ENCODE measurements at places on chromosomes 6 and 20.

- DNase-seq, result no peak
- H3K4me3 ChIP-seq, result no peak within 1 kb of the TSS
- H3K36me3 ChIP-seq, result no peaks in the 10 kb centered on the region
- no peak within 1 kb of the TSS for H3K27ac ChIP-seq
- peaks cover 5% of the 10 kb centered on the region for H3K4me1 ChIP-seq
Measured at GRCh38 chr6:31572041-31572911, at the start of gene LTA. Gene LTA (plus strand): TSS chr6:31572289. CDS start chr6:31572743, 454 bp downstream.

DNA sequence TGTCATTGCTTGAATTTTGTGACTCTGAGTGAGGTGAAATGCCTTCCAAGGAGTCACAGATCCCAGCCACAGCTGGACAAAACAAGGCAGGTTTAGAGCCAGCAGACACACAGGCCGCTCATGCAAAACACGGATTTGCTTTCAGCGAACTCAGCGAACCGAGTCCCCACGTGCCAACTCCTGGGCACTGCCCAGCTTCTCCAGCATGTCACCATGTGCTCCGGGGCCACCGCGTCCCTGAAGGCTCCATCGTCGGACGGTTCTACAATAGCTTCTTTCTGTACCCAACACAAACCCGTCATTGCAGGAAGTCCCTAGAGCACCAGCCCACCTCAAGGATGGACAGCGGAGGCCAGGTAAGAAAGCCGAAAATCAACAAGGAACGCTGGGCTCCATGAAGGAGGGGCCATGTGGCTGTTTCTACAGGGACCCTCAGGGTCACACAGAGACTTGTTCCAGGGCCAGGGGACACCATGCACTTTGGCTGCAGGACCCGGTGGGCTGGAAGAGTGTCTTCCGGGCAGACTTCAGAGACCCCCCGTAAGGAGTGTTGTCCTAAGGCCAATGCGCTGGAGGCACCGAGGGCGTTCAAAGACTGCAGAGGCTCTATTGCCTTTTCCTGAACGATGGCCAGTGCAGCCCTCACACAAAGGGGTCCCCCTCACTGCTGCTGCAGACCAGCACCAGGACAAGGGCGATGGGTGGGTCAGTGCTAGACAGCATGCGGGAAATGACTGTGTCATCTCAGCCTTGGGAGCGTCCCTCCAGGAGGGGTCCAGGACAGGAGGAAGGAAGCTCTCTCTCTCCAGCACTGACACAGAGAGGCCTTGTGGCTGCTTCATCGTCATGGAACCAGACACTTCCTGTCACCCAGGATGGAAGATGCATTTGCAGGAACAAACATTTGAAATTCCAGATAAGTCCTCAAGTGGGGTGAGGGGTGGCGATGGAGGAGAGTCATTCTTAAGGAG, 19.8 kb downstream of the DACT2 start:
- peaks cover 8% of the 10 kb centered on the region for H3K27me3 ChIP-seq
- no peak overlapping the region for H3K27ac ChIP-seq
- peaks cover 27% of the 10 kb centered on the region for H3K4me1 ChIP-seq
- H3K36me3 ChIP-seq, result no peaks in the 10 kb centered on the region
- H3K4me3 ChIP-seq, result no peak overlapping the region
- no peak for DNase-seq

DNA sequence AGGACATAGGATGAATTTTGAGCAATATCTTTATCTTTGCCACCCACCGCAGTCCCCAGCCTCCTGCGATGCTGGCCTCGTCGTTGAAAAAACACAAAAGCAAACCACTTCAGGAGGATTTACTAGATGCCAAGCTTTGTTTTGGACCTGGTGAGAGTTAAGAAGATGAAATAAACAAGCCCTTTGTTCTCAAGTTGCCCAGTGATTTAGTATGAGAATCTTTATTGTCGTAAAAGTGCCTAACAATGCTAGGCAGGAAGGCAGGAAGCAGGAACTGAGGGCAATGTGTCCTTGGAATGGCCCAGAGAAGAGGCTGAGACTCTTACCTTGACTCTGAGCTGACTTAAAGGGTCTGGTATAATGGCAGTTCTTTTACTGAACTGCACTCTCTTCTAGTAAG, 116.0 kb downstream of the TRMT11 start:
- H3K4me3 ChIP-seq, result no peak overlapping the region
- peaks cover 11% of the 10 kb centered on the region for H3K4me1 ChIP-seq
- DNase-seq, result no peak

GRCh38 chr6:142071981-142072380, 60.7 kb upstream of the GJE1 start:
- peaks cover 9% of the 10 kb centered on the region for H3K4me1 ChIP-seq
- DNase-seq, result no peak
- H3K36me3 ChIP-seq, result no peaks in the 10 kb centered on the region
- H3K27ac ChIP-seq, result no peak overlapping the region
- no peak overlapping the region for H3K4me3 ChIP-seq
- no peaks in the 10 kb centered on the region for H3K27me3 ChIP-seq

- no peak for DNase-seq
- no peaks in the 10 kb centered on the region for H3K36me3 ChIP-seq
- peak overlapping the region; percentile 40 for H3K27ac ChIP-seq
- H3K27me3 ChIP-seq, result peaks cover 4% of the 10 kb centered on the region
- H3K4me3 ChIP-seq, result no peak overlapping the region
Measured at GRCh38 chr20:5662769-5663168, 87.4 kb upstream of the SHLD1 start.

- no peaks in the 10 kb centered on the region for H3K27me3 ChIP-seq
- H3K36me3 ChIP-seq, result no peaks in the 10 kb centered on the region
- H3K4me1 ChIP-seq, result no peaks in the 10 kb centered on the region
- H3K4me3 ChIP-seq, result no peak overlapping the region
- no peak overlapping the region for H3K27ac ChIP-seq
Measured at GRCh38 chr6:100212131-100212530, 218.1 kb upstream of the MCHR2 start.

DNA sequence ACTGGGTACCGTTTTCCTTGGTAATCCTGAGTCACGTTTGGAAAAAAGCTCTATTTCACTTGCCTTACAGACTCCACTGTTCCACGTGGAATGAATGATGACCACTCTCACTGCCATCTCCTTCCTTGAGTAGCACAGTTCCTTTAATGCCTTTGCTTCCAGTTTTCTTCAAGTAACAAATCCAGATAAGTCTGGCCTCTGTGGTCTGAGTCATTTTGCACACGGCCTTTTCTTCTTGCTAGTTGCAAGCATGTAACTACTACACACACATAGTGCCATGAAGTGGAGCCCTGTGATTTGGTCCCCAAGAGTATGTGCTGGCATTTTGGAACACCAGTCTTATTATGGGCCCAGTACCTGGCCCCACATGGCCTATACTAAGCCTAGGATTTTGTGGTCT, 182.8 kb downstream of the SASH1 start:
- H3K4me3 ChIP-seq, result no peak overlapping the region
- no peak for DNase-seq
- no peak overlapping the region for H3K27ac ChIP-seq

- no peaks in the 10 kb centered on the region for H3K36me3 ChIP-seq
- no peak overlapping the region for H3K4me3 ChIP-seq
- no peak overlapping the region for H3K27ac ChIP-seq
- DNase-seq, result no peak
Measured at GRCh38 chr6:3757241-3757641, 5.7 kb upstream of the PXDC1 start.

DNA sequence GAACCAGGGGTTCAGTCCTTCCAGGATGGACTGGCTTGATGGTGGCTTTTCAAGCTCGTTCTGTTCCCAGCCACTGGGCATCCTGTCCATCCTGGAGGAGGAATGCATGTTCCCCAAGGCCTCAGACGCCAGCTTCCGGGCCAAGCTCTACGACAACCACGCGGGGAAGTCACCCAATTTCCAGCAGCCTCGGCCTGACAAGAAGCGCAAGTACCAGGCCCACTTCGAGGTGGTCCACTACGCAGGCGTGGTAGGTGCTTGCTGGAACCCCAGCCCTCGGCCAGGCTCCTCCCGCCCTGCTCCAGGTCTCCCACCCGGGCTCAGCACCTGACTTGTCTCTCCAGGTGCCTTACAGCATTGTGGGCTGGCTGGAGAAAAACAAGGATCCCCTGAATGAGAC, 34.0 kb downstream of the MYH7B start:
- H3K27ac ChIP-seq, result peak overlapping the region; percentile 21
- H3K4me1 ChIP-seq, result no peaks in the 10 kb centered on the region
- no peak overlapping the region for H3K4me3 ChIP-seq
- peaks cover 9% of the 10 kb centered on the region for H3K27me3 ChIP-seq
- H3K36me3 ChIP-seq, result peaks cover 3% of the 10 kb centered on the region

GRCh38 chr20:15544742-15545141, 1028.5 kb downstream of the KIF16B start:
- H3K4me1 ChIP-seq, result peaks cover 24% of the 10 kb centered on the region
- H3K27me3 ChIP-seq, result no peaks in the 10 kb centered on the region
- no peak for DNase-seq
- H3K4me3 ChIP-seq, result no peak overlapping the region
- H3K36me3 ChIP-seq, result no peaks in the 10 kb centered on the region

- DNase-seq, result no peak
- no peak overlapping the region for H3K4me3 ChIP-seq
- no peaks in the 10 kb centered on the region for H3K27me3 ChIP-seq
- peaks cover 20% of the 10 kb centered on the region for H3K36me3 ChIP-seq
Measured at GRCh38 chr6:12103158-12103557, 91.0 kb downstream of the HIVEP1 start.

- peak within 1 kb of the TSS; percentile 91 for H3K27ac ChIP-seq
- peak; percentile 51 for DNase-seq
- peaks cover 50% of the 10 kb centered on the region for H3K4me1 ChIP-seq
- H3K27me3 ChIP-seq, result peaks cover 4% of the 10 kb centered on the region
- peak within 1 kb of the TSS; percentile 75 for H3K4me3 ChIP-seq
Measured at GRCh38 chr6:35213824-35214756, at the start of gene SCUBE3. Gene SCUBE3 (plus strand): TSS chr6:35213956. CDS start chr6:35214419, 463 bp downstream.

DNA sequence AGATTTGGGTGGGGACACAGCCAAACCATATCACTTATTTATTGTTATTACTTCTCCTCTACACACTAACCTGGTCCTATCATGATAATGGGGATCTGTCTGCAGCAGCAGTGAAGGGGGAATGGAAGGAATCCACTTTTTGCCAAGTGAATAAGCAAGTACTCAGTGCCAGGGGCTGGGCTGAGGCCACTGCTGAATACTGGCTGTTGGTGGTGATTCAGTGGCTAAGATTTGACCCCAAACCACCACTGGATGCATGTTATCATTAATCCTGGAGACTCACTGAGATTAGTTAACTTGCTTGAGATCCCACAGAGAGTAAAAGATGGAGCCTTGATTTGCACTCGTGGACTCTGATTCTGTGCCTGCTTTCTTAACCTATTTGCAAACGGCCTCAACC, 127.7 kb downstream of the TSHZ2 start:
- H3K27ac ChIP-seq, result no peak overlapping the region
- peaks cover 9% of the 10 kb centered on the region for H3K36me3 ChIP-seq
- no peak overlapping the region for H3K4me3 ChIP-seq
- no peaks in the 10 kb centered on the region for H3K27me3 ChIP-seq
- H3K4me1 ChIP-seq, result peaks cover 26% of the 10 kb centered on the region

DNA sequence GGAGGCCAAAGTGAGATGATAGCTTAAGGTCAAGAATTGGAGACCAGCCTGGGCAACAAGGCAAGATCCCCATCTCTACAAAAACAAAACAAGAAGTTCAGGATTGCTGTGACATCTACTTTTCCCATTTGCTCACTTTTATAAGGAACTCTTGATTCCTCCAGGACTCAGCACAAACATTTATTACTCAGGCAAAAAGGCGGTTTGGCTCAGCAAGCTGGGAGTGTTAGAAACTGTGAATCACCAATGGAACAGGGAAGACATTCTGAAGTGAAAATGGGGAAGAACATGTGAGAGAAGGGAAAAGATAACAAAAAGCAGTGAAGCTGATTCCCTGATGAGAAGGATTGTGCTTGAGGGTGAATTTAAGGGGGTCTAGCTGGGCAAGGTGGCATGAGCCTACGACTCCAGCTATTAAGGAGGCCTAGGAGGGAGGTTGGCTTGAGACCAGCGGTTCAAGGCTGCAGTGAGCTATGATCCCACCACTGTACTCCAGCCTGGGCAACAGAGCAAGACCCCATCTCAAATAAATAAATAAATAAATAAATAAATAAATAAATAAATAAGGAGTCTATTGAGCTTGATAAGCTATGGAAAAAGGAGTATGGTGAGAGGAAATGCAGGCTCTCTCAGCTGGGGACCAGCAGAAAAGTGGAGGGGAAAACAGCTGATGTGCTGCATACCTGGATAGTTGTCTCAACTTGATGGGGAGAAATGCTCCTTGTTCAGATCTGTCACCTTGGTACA, 65.4 kb upstream of the HDDC2 start:
- H3K36me3 ChIP-seq, result no peaks in the 10 kb centered on the region
- no peak overlapping the region for H3K4me3 ChIP-seq
- peaks cover 32% of the 10 kb centered on the region for H3K4me1 ChIP-seq
- peaks cover 17% of the 10 kb centered on the region for H3K27me3 ChIP-seq

DNA sequence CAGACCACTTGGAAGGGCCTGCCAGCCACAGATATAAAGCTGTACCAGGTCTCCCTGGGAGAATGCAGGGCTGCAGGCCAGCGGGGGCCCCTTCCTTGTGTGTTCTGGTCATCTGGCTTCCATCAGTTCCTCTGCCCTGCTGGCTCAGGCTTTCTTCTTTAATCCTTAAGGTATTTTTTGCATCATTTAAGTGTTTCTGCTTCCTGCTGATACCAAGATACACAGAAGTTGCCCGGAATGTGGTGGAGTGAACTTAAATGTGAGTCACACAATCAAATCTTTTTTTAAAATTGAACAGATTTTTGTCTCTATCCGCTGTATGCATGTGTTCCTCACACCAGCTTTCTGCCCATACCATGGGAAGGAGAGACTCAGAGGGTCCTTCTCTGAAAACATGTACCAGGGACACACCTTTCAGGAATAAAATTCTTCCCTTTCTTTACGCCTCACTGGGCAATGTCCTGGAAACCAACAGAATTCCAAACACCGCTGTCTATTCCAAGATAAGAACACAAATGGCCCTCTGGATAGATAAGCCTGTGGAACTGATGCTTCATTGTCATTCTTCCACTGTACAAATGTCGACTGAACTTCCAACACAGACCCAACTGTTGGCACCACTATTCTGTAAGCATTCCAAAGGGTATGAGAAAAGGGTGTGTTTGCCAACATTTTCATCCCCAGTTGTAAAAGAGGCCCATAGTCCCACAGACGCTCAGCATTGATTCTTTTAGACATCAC, 206.2 kb upstream of the MYLIP start:
- DNase-seq, result no peak
- no peaks in the 10 kb centered on the region for H3K36me3 ChIP-seq
- H3K4me3 ChIP-seq, result no peak overlapping the region
- H3K27me3 ChIP-seq, result no peaks in the 10 kb centered on the region
- peaks cover 22% of the 10 kb centered on the region for H3K4me1 ChIP-seq

GRCh38 chr20:62097881-62098407, 24.3 kb upstream of the LSM14B start:
- H3K27ac ChIP-seq, result no peak overlapping the region
- DNase-seq, result no peak
- H3K4me1 ChIP-seq, result no peaks in the 10 kb centered on the region
- peaks cover 14% of the 10 kb centered on the region for H3K27me3 ChIP-seq

GRCh38 chr6:134339216-134339615, 21.3 kb upstream of the SGK1 start:
- H3K4me1 ChIP-seq, result no peaks in the 10 kb centered on the region
- H3K4me3 ChIP-seq, result no peak overlapping the region
- no peak for DNase-seq
- H3K27ac ChIP-seq, result no peak overlapping the region
- H3K27me3 ChIP-seq, result no peaks in the 10 kb centered on the region
- H3K36me3 ChIP-seq, result no peaks in the 10 kb centered on the region

GRCh38 chr20:41437836-41438235, 71.2 kb upstream of the EMILIN3 start:
- H3K36me3 ChIP-seq, result peaks cover 73% of the 10 kb centered on the region
- DNase-seq, result no peak
- no peaks in the 10 kb centered on the region for H3K27me3 ChIP-seq

Data from mesothelial cell of epicardium (in vitro differentiated cells).